ENCODE measurements at places on chromosomes 12 and 14.
A peak's percentile ranks its signal among the peaks of the same experiment; 100 is the strongest.

- DNase-seq, result no peak
Observed at GRCh38 chr14:80946187-80946586, 4.6 kb upstream of the CEP128 start.

DNA sequence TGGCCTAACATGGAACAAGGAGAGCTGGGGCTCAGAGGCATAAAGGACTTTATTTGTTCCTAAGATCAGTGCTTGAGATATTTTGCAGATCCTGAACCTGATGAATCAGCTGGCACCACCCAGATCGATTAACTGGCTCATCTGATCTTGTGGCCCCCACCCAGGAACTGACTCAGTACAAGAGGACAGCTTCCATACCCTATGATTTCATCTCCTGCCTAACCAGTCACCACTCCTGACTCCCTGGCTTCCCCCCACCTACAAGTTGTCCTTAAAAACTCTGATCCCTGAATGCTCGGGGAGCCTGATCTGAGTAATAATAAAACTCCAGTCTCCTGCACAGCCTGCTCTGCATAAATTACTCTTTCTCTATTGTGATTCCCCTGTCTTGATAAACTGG, 5.1 kb downstream of the C12orf56 start:
- DNase-seq, result no peak

GRCh38 chr14:24207104-24207551, 1.6 kb downstream of the TSSK4 start:
- no peak for DNase-seq

DNA sequence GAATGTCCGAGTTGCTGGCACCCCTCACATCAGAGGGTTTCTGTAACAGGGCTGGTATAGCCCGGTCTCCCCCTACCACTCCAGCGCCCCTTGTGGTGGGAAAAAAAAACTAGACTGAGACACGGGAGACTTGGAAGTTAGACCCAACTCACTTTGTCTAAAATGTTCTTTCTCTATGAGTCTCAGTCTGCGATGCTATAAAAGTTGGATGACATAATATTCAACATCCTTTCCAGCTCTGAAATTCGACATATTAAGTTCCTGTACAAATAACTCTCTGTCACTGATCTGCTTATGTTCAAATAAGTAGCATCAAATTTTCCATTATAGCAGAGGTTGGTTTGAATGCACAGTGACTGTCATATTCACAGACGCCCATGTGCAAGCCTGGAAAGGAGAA, 25.7 kb upstream of the TC2N start:
- no peak for DNase-seq

- DNase-seq, result no peak
Observed at GRCh38 chr14:100695423-100695738, 31.3 kb upstream of the DLK1 start.

DNA sequence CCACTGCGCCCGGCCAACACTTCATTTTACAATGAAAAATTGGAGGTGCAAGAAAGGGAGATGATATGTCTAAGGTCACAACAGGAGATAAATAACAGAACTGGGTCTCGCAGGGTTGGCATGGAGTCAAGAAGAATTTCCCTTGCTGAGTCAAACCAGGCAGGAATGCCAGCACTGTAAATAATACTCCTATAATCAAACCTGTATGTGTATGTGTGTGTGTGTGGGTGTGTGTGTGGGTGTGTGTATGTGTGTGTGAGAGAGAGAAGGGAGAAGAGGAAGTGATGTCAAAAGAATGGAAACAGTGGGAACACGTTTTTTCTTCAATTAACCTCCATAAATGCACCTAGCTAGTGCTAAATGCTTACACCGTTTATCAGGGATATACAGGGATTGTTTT, 70.4 kb downstream of the TMEM116 start:
- no peak for DNase-seq

DNA sequence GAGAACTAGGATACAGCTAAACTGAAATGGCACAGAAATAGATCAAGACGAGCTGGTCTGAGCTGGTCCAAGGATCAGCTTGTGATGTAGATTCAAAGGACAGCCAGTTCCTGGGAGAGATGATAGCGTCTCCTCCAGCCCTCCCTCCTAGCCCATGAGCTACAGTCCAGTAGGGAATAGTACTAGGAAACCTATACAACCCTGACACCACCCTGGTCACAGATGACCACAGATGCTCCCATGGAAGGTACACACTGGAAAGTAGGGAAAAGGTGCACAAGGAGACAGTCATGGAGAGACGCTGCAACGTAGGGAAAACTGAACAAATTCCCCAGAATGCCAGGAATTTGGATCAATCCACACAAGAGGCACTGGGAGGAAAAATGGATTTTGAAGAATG, 6.9 kb downstream of the GCH1 start:
- DNase-seq, result no peak

- peak; percentile 27 for DNase-seq
Observed at GRCh38 chr14:34650786-34651584, 21.0 kb upstream of the SNX6 start.

Measured in right cardiac atrium (tissue), 5 donors.